ENCODE measurements at places on chromosomes 16 and 17.

DNA sequence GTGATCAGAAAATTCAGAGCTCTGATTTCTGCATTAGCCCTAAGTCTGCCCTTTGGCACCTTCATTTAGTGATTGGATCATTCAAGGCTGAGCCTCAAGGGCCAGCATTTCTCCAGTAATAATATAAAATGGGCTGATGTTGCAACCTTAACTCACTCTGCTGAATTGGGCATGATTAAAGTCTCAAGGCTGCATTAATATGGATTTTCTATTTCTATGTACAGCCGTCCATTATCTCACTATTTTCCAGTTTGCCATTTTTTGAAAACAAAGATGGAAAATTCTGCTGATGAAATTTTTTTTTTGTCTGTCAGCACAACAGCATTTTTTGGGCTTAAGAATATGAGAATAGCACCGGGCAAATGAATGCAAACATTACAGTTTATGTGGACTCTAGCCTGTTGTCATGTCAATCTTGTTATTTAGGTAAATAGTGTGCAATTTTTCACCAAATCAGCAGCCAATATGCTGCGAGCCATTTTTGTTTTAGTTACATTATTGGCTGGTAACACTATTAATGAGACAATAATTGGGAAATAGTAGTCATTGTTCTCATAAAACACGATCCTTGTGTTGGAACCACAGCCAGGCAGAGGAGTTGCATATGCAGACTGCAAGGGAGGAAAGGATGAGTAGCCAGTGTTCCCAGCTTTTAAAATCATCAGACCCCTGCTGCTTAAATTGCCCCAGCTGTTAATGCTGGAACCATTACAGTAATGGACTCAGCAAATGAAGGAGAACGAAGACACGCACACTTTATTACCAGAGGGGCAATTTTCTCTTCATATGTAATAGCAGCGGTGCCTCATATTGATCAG lies 10.5 kb downstream of the FTO start:
- no peak for DNase-seq

GRCh38 chr16:84607694-84608093 lies 10.2 kb downstream of the COTL1 start:
- DNase-seq = no peak

DNA sequence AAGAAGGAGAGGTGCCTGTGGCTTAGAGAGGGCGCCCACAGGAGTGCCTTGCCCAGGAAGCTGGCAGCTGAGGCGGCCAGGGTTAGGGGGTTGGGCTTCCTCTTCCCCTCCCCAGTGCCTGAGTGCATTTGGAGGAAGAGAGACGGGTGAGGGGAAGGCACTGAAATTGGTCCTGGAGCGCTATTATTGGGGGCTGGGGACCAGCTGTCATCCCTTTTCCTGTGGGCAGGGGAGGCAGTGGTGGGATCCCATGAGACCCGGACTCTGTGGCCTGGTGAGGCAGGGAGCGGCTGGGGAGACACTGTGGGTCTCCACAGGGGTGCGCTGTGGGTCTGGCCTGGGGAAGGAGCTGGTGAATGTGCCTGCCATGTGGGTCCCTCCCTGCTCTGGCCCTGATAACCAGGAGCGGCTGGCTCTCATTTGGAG lies 259.7 kb downstream of the SEC14L1 start:
- DNase-seq = peak; percentile 67

GRCh38 chr17:57465610-57466009 lies 209.3 kb downstream of the MSI2 start:
- DNase-seq = no peak

- DNase-seq = peak; percentile 9
Measured at GRCh38 chr17:74325743-74326379, at the start of gene KIF19. Gene KIF19 (plus strand): TSS chr17:74326226. CDS start chr17:74326350, 124 bp downstream.

GRCh38 chr16:64089697-64090096 lies 1032.2 kb downstream of the CDH11 start:
- no peak for DNase-seq

GRCh38 chr16:50519602-50520001 lies 28.6 kb upstream of the NKD1 start:
- DNase-seq = no peak

DNA sequence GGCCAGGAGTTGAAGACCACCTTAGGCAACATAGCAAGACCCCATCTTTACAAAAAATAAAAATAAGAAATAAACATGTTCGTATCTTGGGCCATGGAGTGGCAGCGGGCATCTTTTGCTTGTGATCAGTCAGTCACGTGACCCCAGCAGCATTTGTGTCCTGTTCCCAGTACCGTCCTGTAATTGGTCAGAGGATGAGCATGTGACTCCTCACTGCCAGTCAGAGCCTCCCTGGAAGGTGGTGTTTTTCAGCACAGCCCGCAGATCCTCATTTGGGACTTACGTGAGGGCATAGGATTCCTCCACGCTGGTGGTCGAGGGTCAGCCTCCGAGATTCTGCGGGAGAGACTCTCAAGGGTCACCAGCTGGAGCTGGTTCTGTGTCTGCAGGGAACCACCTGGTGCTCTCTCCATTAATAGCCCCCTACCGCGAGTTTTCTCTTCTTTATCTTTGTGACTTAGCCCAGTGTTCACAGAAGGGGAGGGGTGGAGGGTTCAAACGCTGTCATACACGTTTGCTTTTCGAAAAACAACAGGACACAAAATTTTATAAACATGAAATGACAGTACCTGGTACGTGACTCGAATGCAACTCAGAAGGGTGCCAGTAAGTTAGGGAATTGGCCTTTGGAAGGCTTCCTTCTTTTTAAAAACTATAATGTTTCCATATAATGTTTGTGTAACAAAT lies 17.2 kb downstream of the MRC2 start:
- DNase-seq = no peak

- no peak for DNase-seq
Measured at GRCh38 chr16:64751906-64752305, 370.0 kb downstream of the CDH11 start.

DNA sequence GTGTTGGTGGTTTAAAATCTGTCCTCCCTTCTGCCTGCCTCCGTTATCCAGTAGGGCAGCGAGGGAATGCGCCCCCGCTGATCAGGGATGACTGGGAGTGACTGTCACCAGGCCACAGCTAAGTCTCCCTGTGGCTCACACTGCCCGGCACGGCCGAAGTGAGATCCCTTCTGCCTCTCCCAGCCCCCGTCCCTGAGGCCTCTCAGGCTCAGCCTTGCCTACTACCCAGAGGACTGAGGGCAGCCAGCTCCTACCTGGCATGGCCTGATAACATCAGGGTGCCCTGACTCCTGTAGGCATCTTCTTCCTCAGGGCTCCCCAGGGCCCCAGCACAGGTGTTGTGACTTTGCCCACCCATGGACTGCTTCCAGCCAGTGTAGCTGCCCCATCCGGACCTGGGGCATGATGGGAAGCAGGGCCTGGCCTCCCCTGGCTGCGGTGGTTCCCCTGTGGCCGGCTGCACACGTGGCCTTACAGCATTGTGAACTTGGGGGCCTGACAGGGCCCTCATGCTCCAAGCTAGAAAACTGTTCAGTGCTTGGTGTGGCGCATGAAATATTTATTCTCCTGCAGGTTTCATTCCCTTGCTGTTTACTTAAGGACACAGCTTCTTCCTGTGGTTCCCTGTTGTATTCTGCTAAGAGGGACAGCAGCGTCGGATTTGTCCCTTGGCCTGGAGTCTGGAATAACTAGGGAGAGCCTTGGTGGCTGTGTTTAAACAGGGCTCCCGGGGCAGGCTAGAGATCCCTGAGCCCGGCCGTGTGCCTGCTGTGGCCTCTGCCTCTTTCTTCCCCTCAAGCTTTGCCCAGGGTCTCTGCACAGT lies 30.0 kb downstream of the GINS2 start:
- no peak for DNase-seq

- DNase-seq = no peak
Measured at GRCh38 chr17:75146592-75146991, 7.7 kb downstream of the JPT1 start.

GRCh38 chr16:63945806-63946205 lies 1176.1 kb downstream of the CDH11 start:
- no peak for DNase-seq

GRCh38 chr16:87424266-87424665 lies 32.1 kb downstream of the MAP1LC3B start:
- no peak for DNase-seq

GRCh38 chr16:21223787-21224186 lies 9.7 kb upstream of the ANKS4B start:
- DNase-seq = no peak

- DNase-seq = no peak
Measured at GRCh38 chr17:43530288-43531081, 15.7 kb downstream of the ETV4 start.

DNA sequence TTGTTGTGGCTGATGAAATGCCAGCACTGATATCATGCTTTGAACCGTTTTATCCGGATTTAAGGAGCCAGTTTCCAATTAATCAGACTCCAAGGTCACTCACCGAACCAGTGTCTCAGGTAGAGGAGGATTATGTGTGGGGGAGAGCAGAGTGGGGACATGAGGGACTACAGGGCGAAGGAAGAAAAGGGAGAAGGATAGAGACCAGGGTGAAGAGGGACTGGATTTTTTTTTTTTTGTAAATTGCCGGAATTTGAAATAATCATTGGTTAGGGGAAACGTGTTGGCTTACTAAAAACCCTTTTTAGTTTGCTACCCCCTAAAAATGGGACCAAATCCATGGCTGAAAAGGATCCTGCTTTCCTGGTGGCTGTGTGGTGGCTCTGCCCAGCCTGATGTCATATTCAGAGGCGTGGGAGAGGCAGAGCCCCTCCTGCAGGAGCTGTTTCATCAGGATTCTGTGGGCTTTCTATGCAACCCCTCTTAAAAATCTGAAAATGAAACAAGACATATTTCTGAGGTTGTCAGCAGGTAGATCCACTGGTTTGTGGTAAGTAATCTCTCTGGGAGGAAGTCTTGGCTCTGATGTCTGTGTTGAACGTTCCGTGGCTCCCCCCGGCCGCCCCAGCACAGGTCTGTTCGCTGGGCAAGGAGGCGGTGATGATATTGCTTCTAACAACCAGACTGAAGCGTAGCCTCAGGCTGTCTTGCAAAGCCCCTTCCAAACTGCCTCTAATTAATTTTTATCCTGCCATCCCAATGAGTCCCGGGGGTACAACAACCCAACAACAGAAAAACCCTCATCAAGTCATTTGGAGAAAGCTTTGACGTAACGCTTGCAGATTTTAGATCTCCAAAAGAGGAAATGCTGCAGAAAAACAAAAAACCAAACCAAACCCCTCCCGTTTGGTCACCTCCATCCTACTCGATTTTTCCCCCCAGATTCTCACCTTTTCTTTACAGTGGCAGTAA lies 143.0 kb upstream of the ZFHX3 start:
- no peak for DNase-seq

- no peak for DNase-seq
Measured at GRCh38 chr17:38815576-38816193, 9.4 kb downstream of the CWC25 start.

- no peak for DNase-seq
Measured at GRCh38 chr16:13041646-13042290, 140.4 kb downstream of the SHISA9 start.

GRCh38 chr17:82831041-82831817 lies 8.6 kb downstream of the ZNF750 start:
- DNase-seq = no peak

DNA sequence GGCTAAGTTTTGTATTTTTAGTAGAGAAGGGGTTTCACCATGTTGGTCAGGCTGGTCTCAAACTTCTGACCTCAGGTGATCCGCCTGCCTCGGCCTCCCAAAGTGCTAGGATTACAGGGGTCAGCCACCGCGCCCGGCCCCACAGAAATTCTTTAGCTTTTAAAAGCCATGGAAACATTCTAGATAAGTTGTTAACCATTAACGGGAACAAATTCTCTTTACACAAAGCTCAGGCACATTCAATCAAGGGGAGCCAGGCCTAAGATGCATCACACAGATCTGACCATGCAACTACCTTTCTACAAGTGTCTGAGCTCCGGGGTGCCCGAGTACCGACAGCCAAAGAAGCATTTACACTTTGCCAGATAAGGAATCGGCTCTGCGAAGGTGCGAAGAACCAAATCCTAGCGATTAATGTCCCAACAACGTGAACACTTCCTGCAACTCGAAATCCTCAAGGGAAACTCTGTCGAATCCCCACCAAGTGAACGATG lies 1.0 kb downstream of the EMC8 start:
- DNase-seq = no peak

DNA sequence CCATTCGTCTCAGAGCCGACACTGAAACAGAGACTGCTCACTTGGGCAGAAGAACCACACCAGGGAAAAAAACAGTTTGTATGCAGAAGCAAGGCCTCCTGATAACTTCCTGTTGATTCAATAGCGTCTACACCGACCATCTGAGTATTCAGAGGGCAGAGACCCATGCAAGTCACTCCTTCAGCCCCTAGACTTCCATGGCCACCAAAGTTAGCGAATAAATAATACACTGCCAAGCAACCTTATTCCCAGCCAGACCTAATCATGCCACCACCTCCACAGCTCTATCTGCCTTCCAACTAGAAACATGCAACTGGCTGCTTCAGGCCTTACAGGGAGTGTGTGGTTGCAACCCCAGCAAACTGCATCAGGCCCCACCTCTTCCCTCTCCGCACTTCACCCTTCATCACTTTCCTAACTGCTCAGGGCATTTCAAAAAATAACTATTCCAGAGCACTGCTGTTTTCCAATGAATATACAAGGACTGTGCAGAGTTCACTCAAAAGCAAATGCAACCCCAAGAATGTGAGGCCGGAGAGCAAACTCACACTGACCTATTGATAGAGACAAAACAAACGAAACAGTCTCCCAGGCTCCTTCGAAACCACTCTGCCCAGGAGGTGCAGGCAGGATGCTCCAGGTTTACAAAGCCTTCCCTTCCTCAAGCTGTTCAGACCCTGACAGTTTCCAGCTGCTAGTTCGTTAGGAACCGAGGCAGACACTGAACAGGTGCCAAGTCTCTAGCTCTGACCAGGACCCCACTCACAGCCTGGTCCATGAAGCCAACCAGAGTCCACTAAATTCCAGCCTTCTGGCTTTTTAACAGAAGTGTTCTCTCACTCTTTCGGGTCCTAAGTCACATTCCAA lies 3.6 kb downstream of the USP7 start:
- no peak for DNase-seq

GRCh38 chr17:2814481-2815341 lies 18.5 kb downstream of the RAP1GAP2 start:
- DNase-seq = peak; percentile 89

GRCh38 chr16:10760858-10761257 lies 17.2 kb downstream of the NUBP1 start:
- DNase-seq = no peak

GRCh38 chr17:69218986-69219385 lies 9.6 kb downstream of the ABCA10 start:
- no peak for DNase-seq

- no peak for DNase-seq
Measured at GRCh38 chr16:72743011-72743761, 304.7 kb downstream of the ZFHX3 start.

DNA sequence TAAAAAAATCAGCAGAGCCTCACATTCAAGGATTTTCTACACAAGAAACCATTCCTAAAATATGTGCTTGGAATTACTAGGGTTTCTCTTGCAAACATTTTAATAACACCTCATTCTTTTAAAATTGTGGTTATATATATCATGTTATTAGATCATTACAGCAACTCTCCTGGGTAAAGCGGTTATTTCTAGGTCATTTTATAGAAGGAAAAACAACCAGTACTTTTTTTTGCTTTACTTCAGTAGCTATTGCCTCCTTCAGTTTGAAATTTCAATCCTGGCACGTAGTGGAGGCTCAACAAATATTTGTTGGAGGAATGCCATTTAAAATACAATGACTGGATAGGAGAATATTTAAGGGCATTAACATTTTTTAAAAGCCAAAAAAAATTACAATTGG lies 220.6 kb downstream of the CDRT15L2 start:
- no peak for DNase-seq

Measured in activated CD8-positive, alpha-beta memory T cell treated with anti-CD3 and anti-CD28 coated beads for 4 hours (primary cell).